GM12865 (cell line): ENCODE measurements at places on chromosomes 16 and 17.

DNA sequence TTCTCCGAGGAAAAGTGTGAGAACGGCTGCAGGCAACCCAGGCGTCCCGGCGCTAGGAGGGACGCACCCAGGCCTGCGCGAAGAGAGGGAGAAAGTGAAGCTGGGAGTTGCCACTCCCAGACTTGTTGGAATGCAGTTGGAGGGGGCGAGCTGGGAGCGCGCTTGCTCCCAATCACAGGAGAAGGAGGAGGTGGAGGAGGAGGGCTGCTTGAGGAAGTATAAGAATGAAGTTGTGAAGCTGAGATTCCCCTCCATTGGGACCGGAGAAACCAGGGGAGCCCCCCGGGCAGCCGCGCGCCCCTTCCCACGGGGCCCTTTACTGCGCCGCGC, at the start of gene ERBB2:
Gene ERBB2, plus strand, starts transcription at position 247 of the 330 bp plus-strand sequence. CDS start 175 bp downstream, outside the sequence.
- no peak for DNase-seq

DNA sequence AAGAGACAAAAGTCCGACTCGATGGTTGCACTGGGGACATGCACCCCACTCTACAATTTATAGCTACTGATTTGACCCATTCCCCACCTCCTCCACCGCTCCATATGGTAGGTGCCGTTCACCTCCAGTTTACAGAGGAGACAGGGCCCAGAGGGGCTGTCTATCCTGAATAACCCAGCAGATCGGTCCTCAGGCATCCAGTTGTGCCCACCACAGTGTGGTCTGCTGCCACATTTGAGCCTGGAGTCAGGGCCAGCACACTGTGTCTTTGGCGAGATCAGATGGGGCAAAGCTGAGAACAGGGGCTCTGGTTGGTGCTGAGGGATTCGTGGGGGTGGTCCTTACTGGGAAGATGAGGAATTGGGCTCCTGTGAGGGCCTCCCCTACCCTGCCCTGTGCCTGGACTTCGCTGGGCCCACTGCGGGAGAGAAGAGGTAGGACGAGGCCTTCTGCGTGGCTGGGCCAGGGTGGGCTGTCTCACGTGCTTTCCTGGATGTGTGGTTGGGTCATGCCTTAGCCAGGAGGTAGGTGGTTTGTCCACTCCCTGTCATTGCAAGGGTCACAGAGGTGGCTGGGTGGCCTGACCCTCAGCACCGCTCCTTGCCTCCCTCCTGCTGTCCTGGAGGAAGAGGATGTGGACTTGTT, 2.8 kb downstream of the ADCY7 start:
- DNase-seq: no peak

DNA sequence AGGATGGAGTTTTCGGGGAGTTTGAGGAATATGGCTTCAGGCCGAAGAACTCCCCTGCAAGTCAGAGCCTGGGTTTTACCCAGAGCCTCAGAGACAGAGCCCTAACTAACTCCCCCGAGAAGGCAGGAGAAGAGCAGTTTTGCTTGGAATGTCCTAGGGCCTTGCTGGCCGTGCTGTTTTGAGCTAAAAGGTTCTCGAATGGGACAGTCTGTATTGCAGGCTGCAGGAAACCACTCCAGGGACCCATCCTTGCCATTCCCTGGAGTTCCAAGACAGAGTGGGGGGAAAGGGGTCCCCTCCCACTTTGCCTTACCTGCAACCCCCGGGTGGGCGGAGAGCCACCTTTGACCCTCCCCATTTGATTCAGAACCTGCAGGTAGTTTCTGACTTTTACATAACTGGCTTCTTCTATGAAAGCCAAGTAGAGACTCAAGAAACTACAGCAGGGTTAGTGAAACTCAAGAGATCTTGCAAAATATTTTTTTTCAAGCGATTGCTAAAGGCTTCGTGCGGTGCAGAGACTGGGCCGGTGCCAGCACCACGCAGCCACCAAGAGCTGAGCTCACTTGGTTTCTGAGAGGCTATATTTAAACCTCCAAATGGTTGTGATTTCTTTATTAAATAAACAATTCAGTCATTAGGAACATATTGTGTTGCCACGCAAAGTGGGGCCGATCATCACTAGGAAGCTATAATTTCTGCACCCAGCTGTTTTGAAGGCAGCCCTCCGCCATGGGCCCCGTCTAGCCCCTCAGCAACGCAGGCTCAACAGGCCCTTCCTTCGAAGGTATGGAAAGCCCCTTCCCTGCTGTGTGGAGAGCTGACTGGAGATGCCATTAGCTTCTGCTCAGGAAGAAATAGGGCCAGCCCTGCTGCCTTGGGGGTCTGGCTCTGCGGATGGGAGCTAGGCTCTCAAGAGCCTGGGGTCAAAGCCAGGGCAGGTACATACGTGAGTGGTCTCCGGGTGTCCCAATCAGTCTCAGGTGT, 223.0 kb downstream of the NTN1 start:
- DNase-seq: no peak

GRCh38 chr16:66511602-66512271, 38.2 kb downstream of the TK2 start:
- DNase-seq: no peak
